Right atrium auricular region (tissue), 2 donors: ENCODE measurements at places on chromosomes 2 and 18. TPM values are rescaled to one million over a fixed set of nuclear protein-coding genes. Genes with fewer than 3 reads are reported as not detected.

The SDC1 gene
- 0.24 TPM for total RNA-seq

The BOLA3 gene
- 60.4 TPM for total RNA-seq

The HSPE1 gene
- 82.7 TPM for total RNA-seq

DNA sequence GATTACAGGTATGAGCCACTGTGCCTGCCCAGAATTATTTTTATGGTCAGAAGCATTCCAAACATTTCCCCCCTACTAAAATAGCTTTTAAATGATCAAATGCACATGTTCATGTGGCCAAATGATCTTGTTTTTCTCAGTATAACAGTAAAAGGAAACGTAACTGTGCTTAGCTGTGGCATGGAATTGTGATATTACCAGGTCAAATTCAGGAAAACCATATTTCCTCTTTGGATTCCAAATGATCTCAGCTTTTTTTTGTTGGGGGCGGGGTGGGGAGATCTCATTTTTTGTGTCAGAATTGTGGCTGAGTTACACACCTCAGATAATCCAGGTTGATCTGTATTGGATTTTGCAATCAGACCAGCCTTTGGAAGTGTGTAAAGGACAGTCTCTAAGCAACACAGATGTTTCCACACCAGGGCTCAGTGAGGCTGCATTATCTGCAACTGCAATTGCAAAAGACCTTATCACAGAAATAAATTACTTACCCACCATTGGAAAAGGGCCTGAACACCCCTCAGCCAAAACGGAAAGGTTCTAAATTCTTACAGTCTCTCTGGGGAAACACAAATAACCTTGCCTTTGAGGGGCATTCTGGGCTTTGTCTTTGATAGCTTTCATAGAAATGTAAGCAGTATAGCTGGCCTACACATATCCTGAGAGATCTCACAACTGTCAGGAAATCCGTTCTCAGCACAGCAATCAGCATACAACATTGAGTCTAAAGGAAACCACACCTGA, 8.4 kb downstream of the CASP10 start:
- H3K27me3 ChIP-seq = no peaks in the 10 kb centered on the region
- H3K27ac ChIP-seq = peak overlapping the region; percentile 7
- H3K4me3 ChIP-seq = no peak overlapping the region

DNA sequence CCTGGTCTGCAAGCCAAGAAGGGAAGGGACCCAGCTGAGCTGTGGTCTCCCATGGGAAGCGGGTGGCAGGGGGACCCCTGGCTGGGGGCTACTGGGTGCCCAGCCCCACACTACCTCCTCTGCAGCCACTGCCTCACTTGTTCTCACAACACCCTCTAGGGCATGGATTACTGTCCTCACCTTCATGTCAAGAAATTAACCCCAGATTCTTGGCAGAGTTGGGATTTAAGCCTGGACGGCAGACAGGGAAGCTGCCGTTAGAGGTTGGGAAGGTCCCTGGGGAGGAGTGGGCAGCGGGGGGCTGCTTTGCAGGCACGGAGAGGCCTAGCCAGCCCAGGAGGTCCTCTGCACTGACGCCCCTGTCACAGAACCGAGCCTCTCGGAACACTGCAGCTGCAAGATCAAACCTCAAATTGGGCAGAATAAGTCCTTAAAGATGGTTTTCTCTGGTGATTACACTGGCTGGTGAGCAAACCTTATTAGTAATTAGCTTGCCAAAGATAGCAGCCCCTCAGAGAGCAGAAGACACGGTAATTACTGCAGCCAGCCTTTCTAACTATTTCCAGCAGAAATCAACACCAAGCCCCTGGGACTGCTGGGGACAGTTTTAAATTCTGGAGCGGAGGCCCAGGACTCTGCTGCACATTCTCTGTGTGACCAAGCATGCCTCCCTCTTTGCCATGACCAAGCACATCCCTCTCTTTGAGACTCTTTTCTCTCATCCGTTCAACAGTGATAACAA, 35.9 kb downstream of the KCNF1 start:
- no peak overlapping the region for H3K27ac ChIP-seq
- H3K27me3 ChIP-seq = no peaks in the 10 kb centered on the region
- H3K36me3 ChIP-seq = no peaks in the 10 kb centered on the region
- DNase-seq = no peak
- H3K4me3 ChIP-seq = no peak overlapping the region
- H3K4me1 ChIP-seq = no peaks in the 10 kb centered on the region

- H3K27me3 ChIP-seq = no peaks in the 10 kb centered on the region
- no peaks in the 10 kb centered on the region for H3K4me1 ChIP-seq
- H3K36me3 ChIP-seq = no peaks in the 10 kb centered on the region
- DNase-seq = no peak
Measured at GRCh38 chr2:116585669-116586327, 1228.7 kb upstream of the DDX18 start.

- H3K36me3 ChIP-seq = no peaks in the 10 kb centered on the region
- H3K27me3 ChIP-seq = no peaks in the 10 kb centered on the region
- H3K4me1 ChIP-seq = no peaks in the 10 kb centered on the region
Measured at GRCh38 chr2:203574824-203575223, 39.7 kb upstream of the RAPH1 start.

- no peak overlapping the region for H3K27ac ChIP-seq
- peaks cover 13% of the 10 kb centered on the region for H3K4me1 ChIP-seq
- peaks cover 6% of the 10 kb centered on the region for H3K27me3 ChIP-seq
Measured at GRCh38 chr2:162840598-162841246, 2.2 kb upstream of the KCNH7 start.

- H3K36me3 ChIP-seq = no peaks in the 10 kb centered on the region
- peak; percentile 70 for DNase-seq
- no peak overlapping the region for H3K4me3 ChIP-seq
- H3K4me1 ChIP-seq = peaks cover 5% of the 10 kb centered on the region
Measured at GRCh38 chr18:475202-476031, 25.1 kb downstream of the COLEC12 start.

DNA sequence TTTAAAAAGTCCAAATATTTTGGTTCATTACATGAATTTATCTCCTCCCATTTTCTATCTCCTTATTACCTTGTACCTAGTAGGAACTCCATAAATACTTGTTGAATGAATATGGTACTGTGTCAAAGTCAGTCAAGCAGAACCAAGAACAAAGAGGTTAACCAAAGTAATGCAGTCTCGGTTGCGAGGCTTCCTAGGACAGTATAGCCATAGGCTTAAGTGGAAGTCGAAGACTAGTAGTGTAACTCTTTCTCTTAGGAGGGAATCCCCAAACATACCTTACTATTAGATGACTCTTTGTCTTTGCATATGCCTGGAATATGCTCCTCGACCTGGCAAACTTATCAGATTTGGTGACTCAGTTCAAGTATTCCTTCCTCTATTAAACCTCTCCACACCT, 4.8 kb downstream of the LIPT1 start:
- peaks cover 6% of the 10 kb centered on the region for H3K4me1 ChIP-seq
- H3K36me3 ChIP-seq = no peaks in the 10 kb centered on the region
- no peak overlapping the region for H3K4me3 ChIP-seq
- no peaks in the 10 kb centered on the region for H3K27me3 ChIP-seq

DNA sequence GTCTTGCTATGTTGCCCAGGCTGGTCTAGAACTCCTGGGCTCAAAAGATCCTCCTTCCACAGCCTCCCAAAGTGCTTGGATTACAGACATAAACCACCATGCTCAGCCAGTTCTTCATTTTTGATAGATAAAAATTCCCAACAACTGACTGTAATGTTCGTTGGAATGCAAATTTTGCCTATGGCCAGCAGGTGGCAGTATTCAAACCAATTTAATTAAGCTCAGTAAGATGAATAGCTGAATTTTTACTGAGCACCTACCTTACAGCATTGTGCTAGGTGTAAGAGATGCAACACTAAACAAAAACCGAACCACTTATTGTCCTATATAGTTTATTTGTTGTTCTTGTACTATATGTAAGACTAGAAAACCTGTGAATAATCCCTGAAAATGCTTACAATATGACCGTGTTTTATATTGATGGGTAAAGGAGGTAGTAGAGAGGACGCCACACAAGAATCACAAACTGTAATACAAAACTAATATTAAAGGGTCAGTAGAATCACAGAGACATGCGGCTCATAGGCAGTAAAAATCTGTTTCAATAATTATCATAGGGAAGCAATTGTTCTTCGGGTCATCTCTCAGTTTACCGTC, 8.2 kb upstream of the TMEM182 start:
- H3K36me3 ChIP-seq = no peaks in the 10 kb centered on the region
- no peak for DNase-seq
- H3K4me3 ChIP-seq = no peak overlapping the region
- peaks cover 10% of the 10 kb centered on the region for H3K4me1 ChIP-seq
- H3K27ac ChIP-seq = no peak overlapping the region

GRCh38 chr18:12278741-12279682, 24.9 kb downstream of the CIDEA start:
- peak overlapping the region; percentile 50 for H3K4me3 ChIP-seq
- H3K27me3 ChIP-seq = no peaks in the 10 kb centered on the region
- DNase-seq = peak; percentile 93
- H3K36me3 ChIP-seq = no peaks in the 10 kb centered on the region
- peak overlapping the region; percentile 100 for H3K27ac ChIP-seq

DNA sequence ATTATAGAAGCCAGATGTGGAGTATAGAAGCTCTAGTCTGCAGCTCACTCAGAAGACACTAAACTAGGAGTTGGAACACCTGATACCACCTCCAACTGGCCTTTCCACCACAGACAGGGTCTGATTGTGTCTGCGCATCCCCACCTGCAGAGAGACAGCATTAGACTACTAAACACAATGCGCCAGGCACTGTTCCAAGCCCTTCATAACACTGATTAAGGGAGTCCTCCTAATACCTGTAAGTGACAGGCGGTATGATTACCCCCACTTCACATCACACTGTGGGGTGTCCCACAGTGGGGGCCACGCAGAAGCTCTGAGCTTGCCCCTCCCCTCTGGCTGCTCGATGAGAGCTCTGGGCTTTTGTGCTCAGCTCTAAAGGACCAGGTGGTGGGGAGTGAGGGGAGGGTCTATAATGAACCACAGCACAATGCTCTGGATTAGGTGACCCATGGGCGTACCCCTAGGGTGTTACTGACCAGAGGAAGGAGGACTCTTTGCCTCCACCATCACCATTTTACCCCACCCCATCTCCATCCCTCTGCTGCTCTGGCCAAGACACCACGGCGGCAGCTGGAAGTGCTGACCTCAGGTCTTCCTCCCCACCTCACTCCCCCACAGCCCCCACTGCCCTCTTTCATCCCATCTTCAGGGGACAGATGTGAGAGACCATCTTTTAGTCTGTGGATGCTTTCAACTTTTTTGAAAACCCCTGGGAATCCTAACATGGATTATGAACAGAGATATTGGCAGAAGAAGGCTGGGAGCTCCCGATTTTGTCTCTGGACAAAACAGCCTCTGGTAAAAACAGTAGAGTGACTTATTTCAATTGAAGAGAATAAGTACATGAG, 145.1 kb downstream of the GFPT1 start:
- H3K27ac ChIP-seq = no peak overlapping the region
- no peak for DNase-seq
- H3K27me3 ChIP-seq = no peaks in the 10 kb centered on the region
- no peaks in the 10 kb centered on the region for H3K36me3 ChIP-seq
- no peak overlapping the region for H3K4me3 ChIP-seq
- H3K4me1 ChIP-seq = peaks cover 10% of the 10 kb centered on the region

GRCh38 chr2:200486529-200486928, 23.3 kb downstream of the KCTD18 start:
- peaks cover 16% of the 10 kb centered on the region for H3K36me3 ChIP-seq
- DNase-seq = no peak
- H3K27ac ChIP-seq = no peak overlapping the region

- no peak overlapping the region for H3K4me3 ChIP-seq
- no peak overlapping the region for H3K27ac ChIP-seq
- DNase-seq = no peak
- no peaks in the 10 kb centered on the region for H3K4me1 ChIP-seq
- H3K36me3 ChIP-seq = no peaks in the 10 kb centered on the region
Measured at GRCh38 chr18:51391731-51392130, 194.2 kb upstream of the MEX3C start.
